ENCODE measurements at places on chromosomes 7 and 10. TPM values are rescaled to one million over a fixed set of nuclear protein-coding genes. Genes with fewer than 3 reads are reported as not detected.

Gene GNGT1
- not detected for total RNA-seq

Gene ZNF32
- 46.3 TPM for total RNA-seq

Gene IGF2BP3
- 34.3 TPM for total RNA-seq

Gene CPN1
- not detected for total RNA-seq

Gene UCMA
- total RNA-seq: not detected

Gene NEUROD6
- total RNA-seq: not detected

Gene ARL4A
- total RNA-seq: 26.7 TPM

Gene KCNIP2
- total RNA-seq: not detected

Gene ADAP1
- 9.0 TPM for total RNA-seq

Gene NEUROG3
- not detected for total RNA-seq

Gene LOXL4
- total RNA-seq: 12.5 TPM

Gene MOGAT3
- not detected for total RNA-seq

Gene PON3
- 4.0 TPM for total RNA-seq

Gene HDAC9
- total RNA-seq: 2.4 TPM

Gene SORCS1
- 0.09 TPM for total RNA-seq

Gene EBLN1
- not detected for total RNA-seq

Gene DEPP1
- total RNA-seq: 98.1 TPM

Gene TMEM236
- under 0.01 TPM for total RNA-seq

Gene TMEM178B
- under 0.01 TPM for total RNA-seq

Gene CTAGE6
- not detected for total RNA-seq

Gene TUBAL3
- total RNA-seq: not detected

Gene SLC26A4
- total RNA-seq: 0.17 TPM

Gene BAIAP2L1
- 1.3 TPM for total RNA-seq

Gene PTN
- 7.4 TPM for total RNA-seq

Gene CCDC172
- total RNA-seq: not detected

Gene LEP
- total RNA-seq: 1.7 TPM

Gene TMEM213
- not detected for total RNA-seq

Gene AZGP1
- 0.09 TPM for total RNA-seq

Gene IFIT5
- total RNA-seq: 13.7 TPM

Gene AGAP9
- total RNA-seq: 2.1 TPM

Gene PRSS58
- total RNA-seq: not detected

Gene BTBD16
- not detected for total RNA-seq

Gene NPC1L1
- total RNA-seq: not detected

Gene CYP17A1
- not detected for total RNA-seq

Gene HGF
- total RNA-seq: 33.2 TPM

Gene TLL2
- not detected for total RNA-seq

Gene CH25H
- 1.6 TPM for total RNA-seq

Gene DRGX
- not detected for total RNA-seq

Gene CALY
- total RNA-seq: not detected

Gene GNA12
- total RNA-seq: 43.9 TPM

Gene PKD2L1
- total RNA-seq: not detected

Gene RPEL1
- 0.12 TPM for total RNA-seq
